ENCODE measurements at places on chromosomes 6 and 20. TPM values are rescaled to one million over a fixed set of nuclear protein-coding genes. Genes with fewer than 3 reads are reported as not detected.

- DNase-seq: peak; percentile 74
Measured at GRCh38 chr20:2451939-2452732, 18.5 kb downstream of the SNRPB start.

DNA sequence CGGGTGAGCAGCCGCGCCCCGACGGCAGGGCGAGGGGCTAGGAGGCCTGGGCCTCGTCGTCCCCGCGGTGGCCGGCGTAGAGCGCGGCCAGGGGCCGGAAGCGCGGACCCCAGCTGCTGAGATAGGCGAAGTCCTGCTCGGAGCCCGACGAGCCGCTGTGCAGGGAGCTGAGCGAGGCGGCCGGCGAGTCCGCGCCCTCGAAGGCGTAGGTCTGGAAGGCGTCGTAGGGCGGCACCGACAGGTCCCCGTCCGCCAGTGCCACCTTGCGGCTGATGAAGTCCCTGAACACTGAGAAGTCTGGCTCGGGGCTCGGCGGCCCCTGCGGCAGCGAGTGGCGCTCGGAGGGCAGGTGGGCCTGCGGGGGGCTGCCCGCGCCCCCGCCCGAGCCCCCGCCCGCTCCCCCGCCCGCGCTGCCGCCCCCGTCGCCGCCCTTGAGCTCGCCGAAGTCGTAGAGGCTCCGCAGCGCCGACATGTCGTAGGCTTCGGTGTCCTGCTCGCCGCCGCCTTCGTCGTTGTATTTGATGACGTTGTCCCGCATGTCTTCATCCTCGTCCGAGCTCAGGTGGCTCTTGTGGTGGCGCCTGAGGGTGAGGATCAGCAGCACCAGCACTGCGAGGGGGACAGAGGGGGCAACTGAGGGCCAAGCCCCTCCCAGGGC, 56.5 kb downstream of the CD40 start:
- peak; percentile 75 for DNase-seq

- no peak for DNase-seq
Measured at GRCh38 chr6:99521633-99522151, 6.5 kb upstream of the USP45 start.

- no peak for DNase-seq
Measured at GRCh38 chr20:57283860-57284259, 17.4 kb upstream of the BMP7 start.

GRCh38 chr6:154954347-154954746, 40.8 kb upstream of the TIAM2 start:
- no peak for DNase-seq

DNA sequence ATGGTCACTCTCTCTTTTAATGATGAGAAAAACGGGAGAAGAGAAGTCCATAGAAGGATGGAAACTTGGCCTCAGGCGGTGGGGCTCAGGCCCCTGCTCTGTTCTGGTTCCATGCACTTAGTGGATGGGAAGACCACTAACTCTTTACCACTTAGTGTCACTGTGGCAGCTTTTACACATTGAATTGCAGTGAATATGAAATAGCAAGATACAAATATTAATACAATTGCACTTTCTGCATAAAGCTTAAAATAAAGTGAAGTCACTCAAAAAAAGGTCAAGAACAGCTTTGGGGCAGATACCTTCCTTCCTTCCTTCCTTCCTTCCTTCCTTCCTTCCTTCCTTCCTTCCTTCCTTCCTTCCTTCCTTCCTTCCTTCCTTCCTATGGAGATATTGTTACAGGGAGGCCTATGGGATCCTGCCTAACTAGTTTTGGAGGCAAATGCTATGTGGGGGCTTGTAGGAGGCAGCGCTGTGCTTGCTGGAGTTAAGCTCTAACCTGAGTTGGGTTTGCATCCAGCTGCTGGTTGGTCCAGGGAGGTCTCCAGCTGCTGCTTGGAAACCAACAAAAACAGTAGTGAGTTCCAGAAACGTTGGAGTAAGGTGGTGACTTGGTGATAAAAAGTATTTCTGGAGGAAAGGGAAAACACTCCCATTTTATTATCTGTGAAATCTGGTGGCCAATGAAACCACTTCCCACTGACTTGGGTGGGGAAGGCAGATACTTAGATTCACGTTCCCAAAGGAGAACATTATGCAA, 62.3 kb upstream of the NKX2-2 start:
- DNase-seq: no peak

GRCh38 chr6:144379356-144379755, 94.2 kb downstream of the UTRN start:
- DNase-seq: no peak

DNA sequence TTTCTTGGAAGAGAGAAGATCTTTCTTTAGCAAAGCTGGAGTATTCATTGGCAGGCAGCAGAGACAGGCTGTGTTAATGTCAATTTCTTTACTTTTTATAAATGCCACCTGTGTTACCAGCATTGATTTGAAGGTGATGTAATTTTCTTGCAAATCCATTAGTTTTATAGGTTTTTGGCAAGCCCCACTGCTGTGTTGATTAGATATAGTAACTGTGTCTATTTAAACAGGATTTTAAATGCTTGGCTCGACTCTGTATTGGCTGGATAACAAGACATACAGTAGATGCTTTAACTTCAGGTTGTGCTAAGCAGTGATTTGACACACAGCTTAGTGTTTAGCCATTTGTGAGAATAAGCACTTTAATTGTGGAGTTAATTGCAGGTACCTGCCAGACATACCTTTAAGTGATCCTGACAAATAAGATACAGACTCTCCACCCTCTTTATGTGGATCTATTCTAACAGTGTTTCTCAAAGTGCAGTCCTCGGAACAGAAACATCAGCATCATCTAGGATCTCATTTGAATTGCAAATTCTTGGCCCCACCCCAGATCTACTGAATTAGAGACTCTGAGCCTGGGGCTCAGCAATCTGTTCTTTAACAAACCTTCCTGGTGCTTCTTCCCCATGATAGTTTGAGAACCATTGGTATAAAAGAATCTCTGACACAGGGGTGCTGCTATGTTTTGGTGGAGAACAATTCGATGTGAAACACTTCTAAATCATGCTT, 397.5 kb downstream of the HDGFL1 start:
- DNase-seq: no peak

DNA sequence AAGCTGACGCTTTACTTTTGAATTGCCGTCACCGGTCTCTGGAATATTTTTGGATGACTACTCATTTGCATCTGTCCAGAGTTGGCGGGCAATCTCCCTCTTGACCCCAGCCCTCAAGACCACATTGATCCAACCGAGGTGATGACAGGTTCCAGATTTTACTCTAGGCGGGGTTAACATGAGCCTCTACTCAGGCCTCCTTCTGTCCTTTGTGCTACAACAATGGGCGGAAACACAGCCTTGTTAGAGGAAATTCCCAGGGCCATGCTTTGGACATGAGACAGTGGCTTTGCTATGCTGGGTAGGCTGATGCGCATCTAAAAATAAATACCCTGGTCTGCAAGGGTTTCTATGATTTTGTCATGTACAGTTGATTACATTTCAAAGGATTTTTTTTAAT, 27.0 kb upstream of the ADGRF5 start:
- DNase-seq: no peak

GRCh38 chr6:44660561-44661220, 273.2 kb downstream of the CDC5L start:
- DNase-seq: no peak

GRCh38 chr6:46888578-46888977, 33.2 kb downstream of the ADGRF5 start:
- DNase-seq: no peak

- no peak for DNase-seq
Measured at GRCh38 chr6:106109029-106109428, 22.9 kb downstream of the PRDM1 start.

DNA sequence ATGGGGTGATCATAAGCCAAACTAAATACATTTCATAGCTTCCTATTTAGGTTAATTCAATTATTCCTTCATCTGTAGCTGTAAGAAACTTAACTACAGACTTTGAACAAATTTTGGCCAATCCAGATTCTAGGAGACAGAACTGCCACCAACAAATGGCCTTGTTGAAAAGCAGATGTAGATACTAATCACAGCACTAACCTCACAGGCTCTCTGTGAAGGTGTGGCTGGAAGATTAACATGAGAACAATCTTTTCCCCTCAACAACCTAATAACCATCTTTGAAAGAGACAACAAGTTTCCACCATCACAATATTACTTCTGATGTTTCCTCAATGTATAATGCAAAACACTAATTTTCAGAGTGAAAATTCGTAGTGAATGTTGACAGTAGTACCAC, 87.8 kb downstream of the SESN1 start:
- no peak for DNase-seq

- no peak for DNase-seq
Measured at GRCh38 chr6:135451617-135452190, 45.8 kb downstream of the AHI1 start.

DNA sequence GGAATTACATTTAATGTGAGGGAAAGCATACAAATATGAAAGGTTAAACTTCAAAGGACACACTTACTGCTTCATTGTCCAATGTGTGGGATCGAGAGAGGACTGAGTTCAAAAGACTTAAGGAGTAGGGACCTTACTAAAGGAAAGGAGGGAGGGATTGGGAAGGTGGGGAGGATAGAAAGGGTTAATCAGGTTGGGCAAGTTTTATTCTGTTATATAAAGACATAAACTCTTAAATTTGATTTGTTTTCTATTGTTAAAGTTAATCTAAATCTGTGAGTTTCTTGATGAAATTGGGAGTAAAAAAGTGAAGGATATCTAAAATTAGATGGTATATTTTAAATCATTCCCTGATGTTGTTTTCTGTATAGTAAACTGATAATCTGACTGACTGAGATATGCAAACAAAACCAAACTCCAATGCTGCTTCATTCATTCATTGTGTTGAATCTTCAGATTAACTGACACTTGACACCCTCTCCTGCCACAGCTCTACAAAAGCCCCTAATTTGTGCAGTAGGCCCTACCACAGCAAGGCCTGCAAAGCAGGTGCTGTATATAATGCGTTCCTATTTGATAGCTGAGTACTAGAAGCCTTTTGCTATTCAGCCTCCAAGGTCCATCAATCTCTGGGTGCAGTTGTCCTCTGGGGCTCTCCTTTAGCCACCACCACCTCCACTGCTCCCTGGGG, 1.3 kb upstream of the UBE2J1 start:
- DNase-seq: no peak

DNA sequence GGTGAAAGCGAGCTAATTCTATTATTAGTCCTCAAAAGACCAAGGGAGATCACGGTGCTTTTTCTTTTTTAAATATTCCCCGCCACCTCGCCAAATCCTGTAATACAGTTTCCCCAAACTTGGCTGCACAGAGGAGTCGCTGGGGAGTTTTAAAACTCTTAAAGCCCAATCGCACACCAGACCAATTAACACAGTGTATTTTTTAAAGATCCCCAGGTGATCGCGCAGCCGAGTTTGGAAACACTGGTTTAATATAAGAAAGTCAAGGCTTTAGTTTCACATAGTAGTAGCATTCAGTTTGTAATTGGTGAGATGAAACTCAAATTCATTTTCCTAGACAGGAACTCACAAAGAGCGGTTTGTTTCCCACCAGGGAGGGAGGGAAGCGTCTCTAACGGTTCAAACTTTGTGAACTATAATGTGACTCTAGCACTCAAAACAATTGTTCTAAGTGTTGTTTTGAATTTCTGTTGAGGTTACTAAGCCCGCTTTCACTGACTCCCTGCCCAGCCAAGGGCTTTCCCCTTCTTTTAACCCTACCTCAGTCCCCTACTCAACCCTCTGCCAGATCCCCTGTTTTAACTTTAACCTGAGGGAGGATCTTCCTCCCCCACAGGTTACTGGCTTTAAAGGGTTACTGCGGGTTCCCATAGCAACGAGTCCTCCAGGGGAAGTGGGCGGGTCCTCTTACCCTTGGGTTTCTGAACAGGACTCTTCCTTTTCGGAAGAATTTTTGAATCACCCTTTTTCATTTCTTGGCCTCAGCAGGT, 25.7 kb upstream of the BTBD3 start:
- peak; percentile 35 for DNase-seq

- DNase-seq: peak; percentile 1
Measured at GRCh38 chr6:121826156-121826810, 390.8 kb downstream of the GJA1 start.

- no peak for DNase-seq
Measured at GRCh38 chr20:56689852-56690485, 60.9 kb downstream of the TFAP2C start.

GRCh38 chr20:40890635-40891034, 138.0 kb upstream of the TOP1 start:
- DNase-seq: no peak

GRCh38 chr20:21388566-21388965, 8.8 kb downstream of the NKX2-4 start:
- DNase-seq: no peak

DNA sequence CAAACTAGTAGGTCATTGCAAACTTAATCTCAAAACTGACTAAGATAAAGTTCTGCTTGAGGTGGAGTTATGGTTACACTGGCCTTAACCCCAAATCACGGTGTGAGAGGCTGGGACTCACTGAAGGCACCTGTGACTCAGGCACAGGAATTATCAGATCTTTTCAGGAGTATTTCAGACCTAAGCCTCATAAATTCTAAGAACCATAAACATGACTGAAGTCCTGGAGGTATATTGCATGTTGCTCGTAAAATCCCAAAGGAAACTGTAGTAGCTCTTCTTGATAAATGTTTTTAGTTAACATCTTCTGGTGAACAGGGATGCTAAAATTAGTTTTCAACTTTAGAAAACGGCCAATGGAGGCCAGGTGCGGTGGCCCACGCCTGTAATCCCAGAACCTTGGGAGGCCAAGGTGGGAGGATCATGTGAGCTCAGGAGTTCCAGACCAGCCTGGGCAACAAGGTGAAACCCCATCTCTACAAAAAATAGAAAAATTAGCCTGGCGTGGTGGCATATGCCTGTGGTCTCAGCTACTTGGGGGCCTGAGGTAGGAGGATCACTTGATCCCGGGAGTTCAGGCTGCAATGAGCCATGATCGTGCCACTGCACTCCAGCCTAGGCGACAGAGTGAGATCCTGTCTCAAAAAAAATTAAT, 36.5 kb downstream of the DZANK1 start:
- no peak for DNase-seq

DNA sequence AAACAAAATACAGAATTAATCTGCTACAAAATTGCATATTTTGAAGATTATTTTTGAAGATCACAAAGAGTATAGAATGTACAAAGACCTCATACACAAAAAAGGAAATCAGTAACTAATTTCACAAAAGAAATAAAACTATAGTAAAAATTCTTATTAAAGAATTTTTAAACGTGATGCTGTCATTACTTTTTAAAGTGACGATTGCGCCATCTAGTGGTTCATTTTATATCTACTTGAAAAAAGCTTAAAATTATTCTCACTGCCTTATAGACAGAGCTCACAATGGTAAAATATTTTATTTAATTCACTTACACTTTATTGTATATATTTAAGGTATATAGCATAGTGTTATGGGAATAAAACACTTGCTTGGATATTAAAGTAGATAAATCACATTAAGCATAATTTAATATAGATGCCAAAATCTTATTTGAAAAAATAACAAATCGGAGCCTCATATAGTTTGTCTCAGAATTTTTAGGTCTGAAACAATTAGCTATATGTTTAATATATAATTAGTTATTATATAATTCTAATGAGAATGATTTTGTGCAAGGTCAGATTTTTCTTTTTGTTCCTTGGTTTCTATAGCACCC, 128.8 kb downstream of the PHF3 start:
- DNase-seq: no peak

MTRF1L gene
- total RNA-seq: 21.1 TPM

BNIP5 gene
- not detected for total RNA-seq

ELMO2 gene
- 63.9 TPM for total RNA-seq

HLA-B gene
- 3,556 TPM for total RNA-seq

SEL1L2 gene
- not detected for total RNA-seq

SLC22A3 gene
- total RNA-seq: not detected

PKIB gene
- total RNA-seq: 2.0 TPM

ESR1 gene
- 0.07 TPM for total RNA-seq

FOXQ1 gene
- not detected for total RNA-seq

MUC21 gene
- total RNA-seq: not detected

MYL9 gene
- 0.62 TPM for total RNA-seq

SIRPD gene
- not detected for total RNA-seq

SNAP25 gene
- 6.9 TPM for total RNA-seq

MLN gene
- not detected for total RNA-seq

TBC1D32 gene
- total RNA-seq: 10.4 TPM

Measured in activated T-cell treated with anti-CD3 and anti-CD28 coated beads, Interleukin-2, amount 50 U/mL, for 72 hours (primary cell).